Fibroblast of skin of right biceps (primary cell): ENCODE measurements at places on chromosomes 4 and X.

DNA sequence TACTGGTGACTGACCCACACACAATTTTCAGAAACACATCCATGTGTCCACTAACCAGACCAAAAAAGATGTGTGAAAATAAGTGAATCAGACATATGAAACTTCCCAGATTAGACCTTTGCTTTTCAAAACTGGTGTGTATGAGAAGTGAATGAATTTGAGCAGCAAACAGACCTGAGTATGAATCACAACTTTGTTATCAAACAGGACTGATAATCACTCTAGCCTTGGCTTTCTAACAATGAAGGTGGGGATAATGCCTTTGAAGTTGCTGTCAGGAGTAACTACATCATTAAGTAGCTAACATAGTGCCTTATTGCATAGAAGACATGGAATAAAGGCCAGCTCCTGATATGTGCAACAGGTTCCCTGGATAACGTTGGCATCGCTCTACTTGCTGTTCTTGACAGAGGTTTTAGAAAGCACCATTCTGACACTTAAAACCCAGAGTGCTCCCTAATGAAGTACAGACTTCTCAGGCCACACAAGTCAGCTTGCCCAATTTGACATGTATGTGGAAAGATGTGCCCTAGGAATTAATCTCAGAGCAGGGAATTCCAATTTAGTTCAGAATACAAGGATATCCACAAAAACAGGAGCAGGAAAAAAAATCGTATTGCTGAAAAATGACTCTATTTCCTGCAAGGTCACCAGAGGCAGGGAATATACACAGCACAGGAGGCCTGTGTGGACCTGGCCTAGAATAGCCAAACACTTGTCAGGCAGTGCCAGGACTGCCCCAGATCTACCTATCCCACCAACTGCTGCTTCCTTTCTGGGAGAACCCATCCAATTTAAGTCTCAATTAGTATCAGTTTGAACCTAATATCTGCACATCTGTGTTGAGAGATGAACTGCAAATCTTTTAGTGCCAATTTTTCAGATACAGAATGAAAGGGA, 87.7 kb downstream of the MAML3 start:
- DNase-seq: no peak

DNA sequence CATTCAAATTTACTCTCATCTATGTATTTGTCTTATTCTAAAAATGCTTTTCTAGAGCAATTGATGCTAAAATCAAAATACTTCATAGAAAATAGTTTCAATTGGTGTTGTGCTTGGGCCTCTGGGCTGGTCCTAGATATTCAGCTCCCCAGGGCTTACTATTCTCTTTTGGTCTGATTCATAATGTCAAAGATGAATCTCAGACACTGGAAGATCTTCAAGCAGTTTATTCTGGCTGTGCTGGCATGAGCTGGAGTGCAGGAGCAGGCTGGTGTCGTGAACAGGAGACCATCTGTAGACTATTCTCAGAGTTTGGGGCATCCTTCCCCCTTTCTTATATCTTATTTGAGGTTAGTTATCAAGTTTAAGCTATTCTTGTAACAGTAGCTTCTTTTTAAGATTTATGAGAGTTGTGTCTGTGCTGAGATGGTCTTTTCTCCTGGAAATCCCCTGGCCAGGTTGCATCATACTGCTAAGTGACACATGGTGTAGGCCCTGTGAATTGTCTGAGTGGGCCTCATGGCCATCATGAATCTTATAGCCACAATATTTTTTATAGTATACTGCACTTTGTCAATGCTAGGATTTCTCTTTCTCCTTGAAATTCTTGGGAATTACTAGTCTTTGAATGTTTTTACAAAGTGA, 1624.0 kb upstream of the IGFBP7 start:
- peak; percentile 15 for DNase-seq

DNA sequence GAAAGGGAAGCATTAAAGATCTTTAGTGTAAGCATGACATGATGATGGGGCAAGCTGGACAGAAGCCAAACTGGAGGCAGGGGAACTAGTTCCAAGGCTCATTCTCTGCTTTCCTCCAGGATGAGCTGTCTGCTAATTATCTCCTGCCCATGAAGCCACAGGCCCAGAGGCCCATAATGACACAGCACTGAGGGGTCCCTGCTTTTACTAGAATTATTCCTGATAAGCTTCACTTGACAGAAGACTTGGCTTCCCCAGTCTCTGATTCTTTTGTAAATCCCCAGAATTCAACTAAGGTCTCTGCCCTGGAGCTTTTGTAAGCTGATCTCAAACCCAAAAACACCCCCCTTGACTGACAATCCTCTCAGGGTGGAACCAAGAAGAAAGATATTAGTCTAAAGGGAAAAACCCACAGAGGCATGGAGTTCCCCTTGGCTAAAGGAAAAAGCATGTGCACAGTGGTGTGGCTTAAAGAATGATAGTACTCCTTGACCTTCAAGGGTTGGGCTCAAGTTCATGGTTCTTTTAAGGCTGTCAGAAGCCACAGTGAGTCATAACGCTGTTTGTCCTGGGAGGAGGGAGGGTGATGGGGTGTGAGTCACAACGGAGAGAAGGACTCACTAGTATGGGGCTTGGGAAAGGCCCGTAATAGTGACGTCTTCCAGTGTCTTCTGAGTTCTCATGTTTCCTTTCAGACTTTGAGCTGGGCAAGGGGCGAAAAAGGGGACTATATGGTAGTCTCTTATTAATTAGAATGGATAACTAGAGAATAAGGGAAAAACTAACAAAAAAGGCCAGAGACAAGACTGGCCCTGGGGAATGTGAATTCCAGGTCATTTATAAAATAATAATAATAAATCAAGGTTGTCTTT, 146.0 kb upstream of the CPEB2 start:
- DNase-seq: peak; percentile 97

DNA sequence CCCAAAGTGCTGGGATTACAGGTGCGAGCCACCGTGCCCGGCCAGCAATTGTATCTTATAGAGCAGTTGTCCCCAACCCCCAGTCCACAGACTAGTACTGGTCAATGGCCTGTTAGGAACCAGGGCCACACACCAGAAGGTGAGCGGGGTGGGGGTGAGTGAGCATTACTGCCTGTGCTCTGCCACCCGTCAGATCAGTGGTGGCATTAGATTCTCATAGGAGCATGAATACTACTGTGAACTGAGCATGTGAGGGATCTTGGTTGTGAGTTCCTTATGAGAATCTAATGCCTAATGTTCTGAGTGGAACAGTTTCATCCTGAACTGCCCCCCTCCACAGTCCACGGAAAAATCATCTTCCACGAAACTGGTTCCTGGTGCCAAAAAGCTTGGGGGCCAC, 328.0 kb upstream of the BOD1L1 start:
- no peak for DNase-seq

- DNase-seq: no peak
These were observed 30.3 kb downstream of the AREG start for GRCh38 chr4:74475091-74475800.

- DNase-seq: no peak
These were observed 183.4 kb downstream of the SH2D1A start for GRCh38 chrX:124529786-124530185.

DNA sequence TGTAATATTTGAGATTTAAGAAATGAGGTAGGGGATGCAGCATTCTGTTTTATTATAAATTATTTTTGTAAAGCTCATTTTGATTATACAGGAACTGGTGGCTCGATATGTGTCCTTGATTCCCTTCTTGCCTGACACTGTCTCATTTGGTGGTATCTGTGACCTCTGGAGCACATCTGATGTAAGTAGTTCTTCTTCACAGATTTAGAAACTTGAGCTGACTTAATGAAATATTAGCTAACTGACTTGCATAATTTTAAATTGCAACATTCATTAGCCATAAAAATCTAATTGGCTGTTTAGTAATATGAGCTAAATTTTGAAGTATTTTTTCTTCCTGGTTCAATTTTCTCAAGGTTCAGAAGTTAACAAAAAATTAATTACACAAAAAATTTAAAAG, 69.1 kb downstream of the FBXL5 start:
- no peak for DNase-seq
